ENCODE measurements at places on chromosomes 3 and 15. TPM values are rescaled to one million over a fixed set of nuclear protein-coding genes. Genes with fewer than 3 reads are reported as not detected.

Gene GOLGA6A
- total RNA-seq = not detected

Gene FAM107A
- total RNA-seq = not detected

Gene RPP25
- total RNA-seq = 9.7 TPM

Gene GOLGA6D
- not detected for total RNA-seq

Gene SLC22A13
- total RNA-seq = 0.23 TPM

Gene SLC12A1
- total RNA-seq = not detected

Gene GALNT15
- total RNA-seq = not detected

Gene GP5
- total RNA-seq = 0.31 TPM

Gene TMCO5A
- total RNA-seq = not detected

Gene LRRIQ4
- 0.17 TPM for total RNA-seq

Gene LMAN1L
- not detected for total RNA-seq

Gene CHRNA7
- total RNA-seq = 0.21 TPM

Gene CCR1
- 0.36 TPM for total RNA-seq

Gene KIF23
- total RNA-seq = 41.6 TPM

Gene KNG1
- not detected for total RNA-seq

Gene ATP1B3
- total RNA-seq = 226 TPM

Gene ZBTB11
- 27.1 TPM for total RNA-seq

Gene P2RY1
- 0.38 TPM for total RNA-seq

Gene CD47
- total RNA-seq = 108 TPM

Gene OGG1
- 35.3 TPM for total RNA-seq

Gene ANKRD63
- not detected for total RNA-seq

Gene MAP6D1
- total RNA-seq = 4.0 TPM

Gene LRRN1
- total RNA-seq = 0.67 TPM

Gene SAMMSON
- not detected for total RNA-seq

Gene AGBL1
- not detected for total RNA-seq

Gene TMOD2
- 6.7 TPM for total RNA-seq

Gene CPN2
- not detected for total RNA-seq

Gene ZNF660
- 0.32 TPM for total RNA-seq

Gene ISLR
- not detected for total RNA-seq

Gene ANKRD34C
- total RNA-seq = not detected

Gene XIRP1
- 4.2 TPM for total RNA-seq

Gene OXNAD1
- total RNA-seq = 31.8 TPM

Gene SUCNR1
- total RNA-seq = not detected

Gene NGLY1
- total RNA-seq = 50.0 TPM

All from activated CD8-positive, alpha-beta memory T cell treated with anti-CD3 and anti-CD28 coated beads for 36 hours (primary cell).